ENCODE measurements at places on chromosomes 12 and 14.

GRCh38 chr12:20125276-20125798 is 243.0 kb upstream of the PDE3A start:
- DNase-seq: no peak

GRCh38 chr12:76444408-76444984 is 96.3 kb upstream of the BBS10 start:
- DNase-seq: no peak

- DNase-seq: no peak
Measured at GRCh38 chr12:11542599-11542998, 106.9 kb upstream of the ETV6 start.

GRCh38 chr12:90102957-90103652 is 394.5 kb upstream of the ATP2B1 start:
- DNase-seq: peak; percentile 6

DNA sequence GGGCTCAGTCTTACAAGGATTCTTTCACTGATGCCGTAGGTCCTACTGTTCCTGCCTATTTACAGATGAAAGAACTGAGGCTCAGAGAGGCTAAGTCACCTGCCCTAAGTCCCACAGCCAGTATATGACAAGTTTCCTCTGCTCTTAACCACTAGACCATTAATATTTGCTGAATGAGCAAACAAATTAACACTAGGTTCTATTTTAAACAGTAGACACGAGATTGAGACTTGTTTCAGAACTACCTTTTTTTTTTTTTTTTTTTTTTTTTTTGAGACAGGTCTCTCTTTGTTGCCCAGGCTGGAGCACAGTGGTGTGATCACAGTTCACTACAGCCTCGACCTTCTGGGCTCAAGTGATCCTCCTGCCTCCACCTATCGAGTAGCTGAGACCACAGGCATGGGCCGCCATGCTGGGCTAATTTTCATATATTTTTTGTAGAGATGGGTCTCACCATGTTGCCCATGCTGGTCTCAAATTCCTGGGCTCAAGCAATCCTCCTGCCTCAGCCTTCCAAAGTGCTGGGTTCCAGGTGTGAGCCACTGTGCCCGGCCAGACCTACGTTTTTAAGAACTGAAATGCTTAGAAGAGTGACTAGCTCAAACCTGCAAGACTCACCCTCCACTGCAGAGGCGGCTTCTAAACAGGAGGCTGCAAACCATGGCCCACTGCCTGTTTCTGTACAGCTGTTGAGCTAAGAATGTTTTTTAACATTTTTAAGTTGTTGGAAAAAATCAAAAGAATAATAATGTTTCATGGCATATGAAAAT is 12.9 kb downstream of the SYNE3 start:
- no peak for DNase-seq

DNA sequence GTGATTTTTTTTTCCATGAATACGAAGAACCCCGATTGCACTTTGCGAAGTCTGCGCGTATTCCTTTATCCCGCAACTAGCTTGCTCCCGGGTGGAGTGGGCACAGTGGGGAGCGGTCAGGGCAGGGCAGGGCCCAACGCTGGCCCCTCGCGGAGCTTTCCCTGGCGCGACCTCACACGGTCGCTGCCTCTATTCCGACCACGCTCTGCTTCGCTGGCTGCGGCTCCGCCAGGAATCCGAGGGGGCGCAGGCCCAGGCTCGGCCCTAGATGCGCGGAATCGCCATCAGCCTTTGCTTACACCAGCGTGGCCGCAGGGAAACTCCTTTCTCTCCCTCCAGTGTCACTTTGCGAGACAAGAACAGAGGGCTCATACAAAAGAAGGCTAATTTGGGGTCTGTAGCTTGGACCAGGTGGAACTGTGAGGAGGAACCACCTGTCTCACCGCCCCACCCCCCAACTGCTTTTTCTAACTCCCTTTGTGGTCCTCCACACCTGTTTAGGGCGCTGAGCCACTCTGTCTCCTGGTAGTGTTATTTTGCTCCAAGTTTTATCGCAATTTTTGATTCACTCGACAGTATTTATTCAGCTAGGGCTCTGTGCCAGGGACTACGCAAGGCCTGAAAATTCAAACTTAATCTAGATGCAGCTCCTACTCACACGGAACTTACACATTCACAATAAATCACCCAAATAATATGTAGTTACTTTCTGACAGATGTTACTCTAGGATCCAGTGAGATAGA is 3.1 kb upstream of the NKX2-1 start:
- no peak for DNase-seq

DNA sequence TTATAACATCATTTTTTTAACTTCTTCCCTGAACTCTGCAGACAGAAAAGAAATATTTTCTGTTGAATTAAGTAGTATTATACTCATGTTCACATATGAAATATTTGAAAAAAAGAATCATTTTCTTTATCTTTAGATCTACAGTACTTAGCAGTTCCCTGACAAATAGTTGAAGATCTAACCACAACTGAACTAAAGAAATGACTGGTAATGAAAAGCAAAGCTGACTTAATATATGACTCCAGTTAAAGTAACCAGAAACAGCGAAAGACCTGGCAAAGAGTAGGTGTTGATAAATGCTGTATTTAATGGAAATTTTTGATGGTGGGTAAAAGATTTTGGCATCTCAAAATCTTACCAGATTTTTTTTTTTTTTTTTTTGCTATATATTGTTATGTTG is 207.1 kb upstream of the SLC16A7 start:
- no peak for DNase-seq

DNA sequence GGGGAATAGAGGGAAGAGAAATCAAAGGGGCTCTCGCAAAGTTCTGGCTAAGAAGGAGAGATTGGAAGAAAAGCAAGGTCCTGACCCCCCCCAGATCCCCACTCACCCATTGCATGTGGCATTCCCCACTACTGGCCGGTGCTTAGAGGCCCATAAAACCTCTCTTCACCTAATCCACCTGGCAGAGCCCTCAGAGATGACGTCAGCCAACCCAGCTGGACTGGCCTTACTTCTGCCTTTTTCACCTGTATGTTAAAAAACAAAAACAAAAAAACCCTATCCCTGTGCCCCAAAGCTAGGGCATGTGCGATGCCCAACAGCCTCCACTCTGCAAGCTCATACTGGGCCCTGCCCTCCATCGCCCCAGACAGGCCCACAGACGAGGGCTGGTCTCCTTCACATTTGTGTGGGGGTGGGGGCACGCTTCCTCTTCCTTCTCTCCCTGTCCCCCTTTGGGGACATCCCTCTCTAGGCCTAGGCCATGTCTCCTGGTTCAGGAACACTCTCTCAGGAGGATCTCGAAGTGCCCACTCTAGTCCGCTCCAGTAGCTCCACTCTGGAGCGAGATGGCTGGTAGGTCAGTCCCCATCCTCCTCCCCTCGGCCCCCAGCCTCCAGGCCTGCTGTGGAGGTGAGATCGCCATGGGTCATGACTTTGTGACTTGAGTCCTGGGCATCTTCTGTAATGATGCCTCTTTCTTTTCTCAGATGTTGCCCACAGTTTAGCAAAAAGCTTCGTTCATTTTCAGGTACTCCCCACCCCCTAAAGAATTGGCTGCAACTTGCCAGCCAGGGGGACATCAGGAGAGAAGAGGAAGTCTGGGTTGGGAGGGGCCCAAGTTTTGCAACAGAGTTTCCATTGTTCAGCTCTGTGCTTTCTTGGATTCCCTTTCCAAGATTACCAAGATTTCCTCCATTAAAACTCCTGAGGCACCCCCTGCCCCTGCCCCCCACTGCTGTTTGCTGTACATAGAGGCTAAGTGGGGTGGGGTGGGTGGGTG is 37.0 kb downstream of the FIGNL2 start:
- DNase-seq: no peak

GRCh38 chr12:92900941-92901340 is 28.2 kb downstream of the EEA1 start:
- no peak for DNase-seq

DNA sequence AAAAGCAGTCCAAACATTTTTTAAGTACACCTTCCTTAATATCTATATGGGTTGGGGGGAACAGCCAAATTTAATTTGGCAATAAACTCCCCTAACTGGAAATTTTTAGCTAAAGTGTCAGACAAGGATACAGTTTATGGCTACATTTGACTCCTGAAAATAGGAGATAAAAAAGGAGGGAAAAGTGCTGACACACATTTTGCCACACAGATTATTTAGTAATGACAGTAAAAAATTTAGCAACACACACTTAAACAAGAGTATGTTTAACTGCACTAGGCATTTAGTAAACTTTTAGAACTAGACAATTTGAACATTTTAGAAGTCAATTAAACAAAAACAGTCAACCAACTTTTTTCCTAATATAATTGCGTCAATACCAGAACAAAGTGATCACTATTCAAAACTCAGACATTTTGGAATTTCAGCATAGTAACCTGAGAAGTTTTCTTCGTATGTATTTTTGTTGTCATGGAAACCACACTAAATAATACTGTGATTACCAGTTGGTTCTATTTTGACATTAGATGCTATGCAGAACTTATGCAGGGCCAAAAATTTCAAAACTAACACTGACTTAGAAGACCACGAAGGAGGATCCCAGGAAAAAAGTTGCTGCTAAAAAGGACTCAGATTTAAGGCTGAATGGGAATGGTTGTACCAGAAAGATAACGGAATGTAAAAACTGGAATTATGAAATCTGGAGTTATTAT is 13.4 kb downstream of the GMFB start:
- no peak for DNase-seq

DNA sequence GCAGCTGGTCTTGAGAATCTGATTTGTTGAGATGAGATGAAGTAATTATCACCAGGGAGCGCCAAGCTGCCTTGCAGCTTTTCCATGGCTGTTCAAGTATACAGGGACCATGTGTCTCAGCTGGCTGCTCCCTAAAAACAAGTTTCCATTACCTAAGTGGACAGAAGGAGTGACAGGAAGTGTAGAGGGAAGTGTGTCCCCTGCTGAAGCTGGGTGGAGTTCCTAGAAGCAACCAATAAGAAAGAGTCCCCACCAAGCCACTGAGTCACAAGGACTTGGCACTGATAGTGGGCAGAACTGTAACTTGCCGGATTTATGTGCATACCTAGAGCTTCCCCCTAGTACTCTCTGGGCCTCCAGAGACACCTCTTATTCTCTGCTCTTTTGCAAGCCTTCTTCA is 1.5 kb upstream of the GPX2 start:
- DNase-seq: no peak

GRCh38 chr14:96103560-96104460 is 64.6 kb downstream of the C14orf132 start:
- no peak for DNase-seq

DNA sequence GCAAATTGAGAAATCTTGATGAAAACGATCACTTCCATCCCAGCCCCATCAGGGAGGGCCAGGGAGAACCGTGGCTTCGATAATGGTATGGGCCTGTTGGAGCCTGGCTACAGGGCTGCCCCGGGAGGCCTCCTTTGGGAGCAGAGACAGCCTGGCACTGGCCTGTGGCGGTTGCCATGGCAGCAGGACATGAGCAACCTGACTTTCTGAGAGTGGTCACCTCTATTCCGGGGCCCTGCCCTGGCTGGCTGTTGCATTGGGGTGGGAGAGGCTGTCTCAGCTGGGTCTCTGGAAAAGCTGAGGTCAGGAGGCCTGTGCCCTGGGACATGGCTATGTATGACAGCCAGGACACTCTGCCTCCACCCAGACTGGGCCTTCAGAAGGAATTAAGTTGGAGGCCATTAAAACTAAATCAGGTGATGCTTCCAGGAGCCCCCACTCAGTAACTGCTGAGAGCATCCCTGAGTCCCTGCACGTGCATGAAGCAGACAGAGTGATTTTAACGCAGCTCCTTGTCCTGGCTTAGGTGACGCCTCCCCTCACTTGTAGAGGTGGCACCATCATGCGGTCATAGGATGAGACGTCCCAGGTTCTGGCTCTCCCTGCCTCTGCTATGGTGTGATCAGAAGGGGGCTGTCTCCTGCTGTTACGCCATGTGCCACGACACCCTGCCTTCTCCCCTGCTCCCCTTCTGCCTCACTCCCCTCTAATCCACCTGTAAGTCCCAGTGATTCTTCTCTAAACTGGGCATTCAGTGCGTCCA is 126.3 kb downstream of the SLC25A47 start:
- no peak for DNase-seq

GRCh38 chr12:32671930-32672780 is 6.9 kb upstream of the DNM1L start:
- peak; percentile 38 for DNase-seq

- DNase-seq: no peak
Measured at GRCh38 chr12:15782667-15783066, 6.5 kb downstream of the EPS8 start.

GRCh38 chr12:63911341-63911740 is 66.8 kb downstream of the SRGAP1 start:
- DNase-seq: no peak

- DNase-seq: no peak
Measured at GRCh38 chr12:21025656-21026055, 105.3 kb upstream of the SLCO1B1 start.

- DNase-seq: no peak
Measured at GRCh38 chr14:40494483-40494882, 1062.2 kb upstream of the FBXO33 start.

DNA sequence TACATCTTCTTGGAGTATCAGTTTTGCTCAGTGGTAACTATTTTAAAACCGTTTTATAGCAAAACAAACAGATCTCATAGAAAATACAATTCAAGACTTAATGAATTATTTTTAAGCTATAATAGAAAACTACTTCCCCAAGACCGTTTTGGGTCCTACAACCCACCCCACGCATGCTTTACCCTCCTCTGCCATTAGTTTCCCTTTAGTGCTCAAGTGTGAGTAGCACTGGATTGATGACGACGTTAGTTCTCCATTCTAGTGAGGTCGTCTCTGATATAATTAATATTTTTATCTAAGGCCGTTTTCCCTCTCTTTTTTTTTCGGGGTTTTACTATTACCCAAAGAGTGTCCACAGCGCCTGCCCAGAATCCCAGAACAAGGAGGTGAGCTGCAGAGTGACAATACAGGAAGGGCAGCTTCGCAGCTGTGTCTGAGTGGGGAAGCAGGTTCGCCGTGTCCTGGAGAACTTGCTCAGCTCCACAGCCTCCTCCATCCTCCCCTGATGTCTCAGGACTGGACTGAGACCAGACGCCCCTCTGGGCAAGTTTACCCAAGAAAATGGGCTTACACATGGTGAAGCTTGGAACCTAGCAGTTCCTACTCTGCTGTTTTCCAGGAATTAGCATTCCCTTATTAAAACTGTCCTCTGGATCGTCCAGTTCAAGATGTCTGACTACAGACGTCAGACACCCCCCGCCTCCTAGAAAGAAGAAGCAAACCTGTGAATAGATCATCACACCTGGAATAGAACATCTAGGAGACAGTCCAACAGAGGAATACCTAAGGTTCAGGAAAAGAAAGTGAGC is 31.9 kb upstream of the MON2 start:
- no peak for DNase-seq

GRCh38 chr12:109864916-109865315 is 15.4 kb downstream of the GLTP start:
- no peak for DNase-seq

DNA sequence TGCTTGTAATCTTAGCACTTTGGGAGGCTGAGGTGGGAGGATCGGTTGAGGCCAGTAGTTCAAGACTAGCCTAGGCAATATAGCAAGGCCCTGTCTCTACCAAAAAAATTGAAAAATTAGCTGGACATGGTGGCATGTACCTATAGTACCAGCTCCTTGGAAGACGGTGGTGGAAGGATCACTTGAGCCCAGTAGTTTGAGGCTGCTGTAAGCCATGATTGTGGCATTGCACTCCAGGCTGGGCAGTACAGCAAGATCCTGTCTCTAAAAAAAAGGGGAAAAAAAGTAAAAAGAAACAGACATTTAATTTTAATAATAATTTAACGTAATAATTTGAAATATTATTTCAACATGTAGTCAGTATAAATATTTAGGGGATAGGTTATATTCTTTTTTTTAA is 16.1 kb downstream of the MON2 start:
- DNase-seq: no peak

- DNase-seq: no peak
Measured at GRCh38 chr12:80485222-80485987, 41.4 kb downstream of the PTPRQ start.
